ENCODE measurements at places on chromosomes 16 and 17.

- no peak for DNase-seq
Observed at GRCh38 chr17:78159575-78160158, 8.7 kb upstream of the SYNGR2 start.

- DNase-seq = peak; percentile 36
Observed at GRCh38 chr17:76492989-76493501, 8.2 kb downstream of the RHBDF2 start.

DNA sequence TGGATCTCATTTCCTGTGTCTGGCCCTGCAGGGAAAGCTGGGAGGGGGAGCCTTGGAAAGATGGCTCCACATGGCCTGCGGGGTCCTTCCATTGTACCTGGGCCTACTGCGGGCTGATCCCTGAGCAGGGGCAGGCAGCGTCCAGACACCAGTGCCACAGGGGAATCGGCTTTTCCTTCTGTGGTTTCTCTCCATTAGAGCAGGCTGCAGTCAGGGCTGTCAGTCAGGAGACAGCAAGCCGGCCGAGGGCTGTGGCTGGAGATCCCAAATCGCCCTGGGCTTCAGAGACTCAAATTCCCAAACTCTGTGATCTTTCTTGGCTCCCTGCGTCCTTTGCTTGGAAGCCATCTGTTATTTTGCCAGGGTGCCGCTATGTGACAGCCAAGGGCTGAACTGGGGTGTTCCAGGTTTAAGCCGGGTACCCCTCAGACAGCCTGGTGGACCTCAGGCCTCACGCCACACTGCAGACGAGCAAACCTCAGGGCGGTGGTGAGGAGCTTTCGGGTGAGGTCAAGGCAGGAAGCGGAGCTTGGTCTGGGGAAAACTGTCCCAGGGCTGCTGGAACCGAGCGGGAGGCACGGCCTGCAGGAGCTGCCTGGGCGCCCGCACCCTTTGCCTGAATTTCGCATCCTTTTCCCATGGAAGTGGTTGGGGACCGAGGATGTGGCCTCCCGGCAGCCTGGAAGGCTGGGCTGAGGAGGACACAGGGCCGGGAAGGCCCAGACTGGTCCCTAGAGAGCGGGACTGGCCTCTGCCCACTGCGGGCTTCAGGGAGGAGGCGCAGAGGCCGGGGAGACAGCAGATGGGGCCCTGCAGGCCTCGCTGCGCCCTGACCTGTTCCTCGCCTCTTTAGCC, 1.5 kb upstream of the CPNE7 start:
- no peak for DNase-seq

- no peak for DNase-seq
Observed at GRCh38 chr17:43351691-43352090, 47.1 kb upstream of the ARL4D start.

DNA sequence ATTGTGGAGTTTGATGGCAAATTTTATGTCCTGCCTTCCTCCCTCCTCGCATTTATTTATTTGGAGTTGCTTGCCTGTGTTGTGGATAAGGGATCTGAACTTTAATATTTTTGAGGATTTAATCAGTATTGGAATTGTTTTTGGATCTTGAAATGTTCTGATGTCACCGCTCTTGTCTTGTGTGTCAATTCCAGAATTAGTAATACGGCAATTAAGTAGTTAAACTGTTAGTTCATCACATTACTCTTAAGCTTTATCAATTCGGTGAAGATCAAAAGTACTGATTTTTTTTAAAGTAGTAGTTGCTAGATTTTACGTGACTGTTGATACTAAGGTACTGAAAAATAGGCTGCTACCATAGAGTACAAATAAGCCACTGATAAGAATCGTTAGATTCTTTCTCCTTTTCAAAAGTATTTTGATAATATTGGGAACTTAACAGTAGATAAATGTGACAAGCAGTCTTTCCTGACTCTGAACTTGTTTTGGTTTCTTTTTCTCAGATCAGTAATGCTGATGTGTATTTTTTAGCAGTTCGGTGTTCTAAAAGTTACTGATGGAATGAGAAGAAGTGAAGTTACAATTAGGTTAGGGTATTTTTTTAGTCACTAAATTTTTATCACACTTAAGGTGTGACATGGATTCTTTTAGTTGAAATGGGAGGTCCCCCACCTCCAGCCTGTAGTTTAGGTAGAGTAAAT, 2.0 kb downstream of the RBBP6 start:
- no peak for DNase-seq

DNA sequence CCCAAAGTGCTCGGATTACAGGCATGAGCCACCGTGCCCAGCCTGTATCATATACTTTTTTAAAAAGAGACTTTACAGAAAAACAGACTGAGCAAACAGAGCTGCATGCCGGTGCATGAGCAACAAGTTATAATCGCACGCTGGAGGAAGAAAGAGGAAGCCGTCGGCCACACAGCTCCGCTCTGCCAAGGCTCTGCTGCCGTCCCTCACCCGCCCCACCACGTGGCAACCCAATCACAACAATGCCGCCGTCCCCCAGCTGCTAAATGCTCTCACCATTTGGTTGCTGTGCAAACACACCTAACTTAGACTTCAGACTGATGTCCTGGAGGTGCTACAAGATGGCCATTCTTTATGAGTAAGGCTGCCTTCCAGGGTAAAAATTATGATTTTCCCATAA, 83.5 kb downstream of the ADCY9 start:
- DNase-seq = no peak

GRCh38 chr16:66188917-66189725, 177.4 kb upstream of the CDH5 start:
- DNase-seq = no peak

GRCh38 chr16:49660626-49661025, 195.3 kb downstream of the ZNF423 start:
- DNase-seq = no peak

- peak; percentile 63 for DNase-seq
Observed at GRCh38 chr17:6755731-6756184, at the start of gene XAF1. TSS of gene XAF1 (plus strand) at chr17:6756046. CDS start at chr17:6756079, 33 bp downstream.

DNA sequence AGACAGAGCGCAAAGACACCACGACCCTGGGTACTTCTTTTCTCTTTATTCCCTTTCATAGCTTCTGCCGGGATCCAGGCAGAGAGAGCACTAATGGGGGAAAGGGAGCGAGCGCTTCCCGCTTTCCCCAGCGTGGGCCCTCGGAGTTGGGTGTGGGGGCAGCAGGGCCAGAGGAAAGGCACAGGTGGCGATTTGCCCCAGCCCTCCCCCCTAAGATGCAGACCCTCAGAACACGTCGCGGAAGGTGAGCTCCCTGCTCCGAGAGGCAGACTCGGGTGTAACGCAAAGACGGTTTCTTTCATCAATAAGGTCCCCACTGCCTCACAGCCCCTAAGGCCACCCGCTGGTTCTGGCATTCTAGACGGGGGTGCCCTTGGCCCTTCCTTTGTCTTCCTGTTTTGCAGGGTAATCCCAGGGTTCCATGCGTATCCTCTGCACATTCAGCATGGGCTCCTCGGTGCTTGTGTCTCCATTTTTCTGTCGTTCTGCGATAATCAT, 570 bp upstream of the NME3 start:
- no peak for DNase-seq

- no peak for DNase-seq
Observed at GRCh38 chr17:733743-734142, 1.3 kb downstream of the TLCD3A start.

DNA sequence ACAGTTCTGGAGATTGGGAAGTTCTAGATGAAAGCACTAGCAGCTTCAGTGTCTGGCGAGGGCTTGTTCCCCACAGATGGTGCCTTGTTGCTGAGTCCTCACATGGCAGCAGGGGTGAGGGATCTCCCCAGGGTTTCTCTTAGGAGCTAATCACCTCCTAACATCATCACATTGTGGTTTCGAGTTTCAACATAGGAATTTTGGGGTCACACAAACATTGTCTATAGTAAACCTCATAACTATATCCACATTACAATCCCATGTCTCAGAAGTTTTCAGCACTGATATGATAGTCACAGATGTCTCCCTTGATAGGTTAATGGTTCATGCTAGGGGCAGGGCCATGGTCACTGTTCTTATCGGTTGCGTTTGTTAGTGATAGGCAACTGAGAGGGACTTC, 13.8 kb downstream of the CLUAP1 start:
- DNase-seq = no peak

DNA sequence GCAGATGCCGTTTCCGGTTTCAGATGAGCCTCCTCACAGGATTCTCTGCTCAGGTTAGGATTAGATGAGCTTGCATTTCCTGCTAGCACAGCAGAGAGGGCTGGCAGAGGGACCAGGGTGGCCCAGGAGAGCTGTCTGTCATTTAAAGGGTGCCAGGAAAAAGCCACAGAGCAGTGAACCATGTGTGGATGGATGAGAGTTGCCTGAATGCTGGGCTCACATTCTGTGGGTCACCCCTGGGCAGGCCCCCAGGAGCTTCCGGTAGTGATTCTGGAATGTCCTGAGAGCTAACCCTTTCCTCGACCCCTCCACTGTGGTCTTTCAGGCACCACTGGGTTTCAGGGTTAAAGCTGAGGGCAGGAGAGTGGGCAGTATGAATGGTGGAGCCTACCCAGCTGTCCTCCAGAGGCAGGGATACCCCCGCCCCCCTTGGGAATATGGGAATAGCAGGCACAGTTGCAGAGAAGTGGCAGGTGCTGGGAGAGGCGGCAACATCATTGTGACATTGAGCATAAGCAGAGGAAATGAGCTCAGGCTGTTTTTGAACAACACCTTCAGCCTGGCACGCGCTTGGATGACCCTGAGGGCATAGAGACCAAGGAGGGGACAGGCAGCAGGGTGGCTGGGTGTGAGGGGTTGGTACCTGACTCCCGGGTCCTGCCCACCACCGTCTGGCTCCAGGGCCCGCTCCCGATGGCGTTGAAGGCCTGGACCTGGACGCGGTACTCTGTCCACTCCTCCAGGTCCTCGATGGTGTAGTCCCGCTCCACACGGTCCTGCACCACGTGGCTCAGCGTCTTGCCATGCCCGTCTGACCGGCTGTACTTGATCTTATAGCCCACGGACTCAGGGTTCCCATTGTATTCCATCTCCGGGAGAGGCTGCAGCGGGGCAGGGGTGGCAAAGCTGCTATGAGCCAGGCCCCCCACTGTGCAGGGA, 83.0 kb upstream of the CDC42EP4 start:
- DNase-seq = no peak

DNA sequence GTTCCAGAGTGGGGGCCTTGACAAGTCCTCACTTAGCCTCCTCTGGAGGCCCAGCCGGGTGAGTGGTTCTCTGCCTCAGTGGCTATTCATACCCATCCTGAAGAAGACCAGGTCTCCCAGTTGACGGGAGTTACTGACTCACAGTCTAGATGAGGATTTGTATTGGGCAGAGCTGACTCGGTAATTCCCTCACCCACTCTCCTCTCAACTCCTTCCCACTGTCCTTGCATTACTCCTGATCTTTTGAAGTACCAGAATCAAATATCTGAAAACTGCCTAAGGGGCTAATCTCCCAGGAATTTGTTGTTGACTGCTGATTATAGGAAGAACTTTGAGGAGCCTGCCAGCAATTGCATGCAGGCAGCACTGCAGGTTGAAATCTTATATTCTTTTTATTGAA, 14.2 kb downstream of the SAP30BP start:
- no peak for DNase-seq

DNA sequence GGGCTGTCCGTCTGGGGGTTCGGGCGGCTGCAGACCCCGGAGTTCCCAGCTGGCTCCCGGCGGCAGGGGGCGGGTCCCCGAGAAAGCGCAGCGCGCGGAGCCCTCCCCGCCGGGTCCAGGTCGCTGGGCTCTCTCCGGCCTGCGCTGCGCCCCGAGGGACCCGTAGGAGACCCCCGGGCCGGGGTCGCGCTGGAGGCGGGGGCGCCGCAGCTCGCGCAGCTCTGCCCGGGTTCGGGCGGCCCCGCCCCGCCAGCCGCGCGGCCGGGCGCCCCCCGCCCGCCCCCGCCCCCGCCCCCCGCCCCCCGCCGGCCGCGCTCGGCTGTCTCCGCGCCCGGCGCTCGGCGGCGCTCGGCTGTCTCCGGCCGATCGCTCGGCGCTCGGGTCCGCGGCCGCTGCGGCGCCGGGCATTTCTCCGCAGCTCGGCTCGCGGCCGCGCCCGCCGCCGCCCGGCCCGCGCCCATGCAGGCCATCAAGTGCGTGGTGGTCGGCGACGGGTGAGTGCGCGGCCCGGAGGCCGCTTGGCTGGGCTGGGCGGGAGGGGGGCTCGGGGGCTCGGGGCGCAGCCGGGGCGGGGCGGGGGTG, at the start of gene RAC3:
RAC3 (plus strand) TSS at position 376 of the 582 bp plus-strand sequence; CDS start at position 460, 84 bp downstream.
- DNase-seq = no peak

DNA sequence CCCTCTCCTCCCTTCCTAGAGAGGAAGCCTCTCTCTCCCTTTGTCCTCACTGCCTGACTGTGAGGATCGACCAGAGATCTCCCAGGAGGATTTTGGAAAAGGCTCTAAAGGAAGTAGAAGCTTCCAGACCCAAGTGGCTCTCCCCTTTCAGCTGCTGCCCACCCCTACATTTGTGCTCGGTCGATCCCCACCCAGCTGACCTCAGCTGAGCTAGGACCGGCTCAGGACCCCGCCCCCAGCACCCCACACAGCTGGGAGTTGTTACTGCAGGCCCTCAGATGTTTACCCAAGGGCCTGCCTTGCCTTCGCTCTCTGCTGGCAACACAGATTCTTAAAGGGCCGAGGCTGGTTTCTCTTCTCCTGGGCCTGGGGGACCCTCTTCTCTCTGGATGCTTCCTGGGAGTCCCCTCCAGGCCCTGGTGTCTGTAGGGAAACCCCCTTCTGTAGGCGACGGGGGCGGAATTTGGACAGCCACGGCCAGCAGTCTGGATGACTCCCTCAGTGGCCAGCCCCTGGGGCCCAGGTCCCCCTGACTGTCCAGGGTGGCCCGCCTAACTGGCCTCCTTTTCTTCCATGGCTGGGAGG, 26.9 kb upstream of the TIMP2 start:
- DNase-seq = no peak

DNA sequence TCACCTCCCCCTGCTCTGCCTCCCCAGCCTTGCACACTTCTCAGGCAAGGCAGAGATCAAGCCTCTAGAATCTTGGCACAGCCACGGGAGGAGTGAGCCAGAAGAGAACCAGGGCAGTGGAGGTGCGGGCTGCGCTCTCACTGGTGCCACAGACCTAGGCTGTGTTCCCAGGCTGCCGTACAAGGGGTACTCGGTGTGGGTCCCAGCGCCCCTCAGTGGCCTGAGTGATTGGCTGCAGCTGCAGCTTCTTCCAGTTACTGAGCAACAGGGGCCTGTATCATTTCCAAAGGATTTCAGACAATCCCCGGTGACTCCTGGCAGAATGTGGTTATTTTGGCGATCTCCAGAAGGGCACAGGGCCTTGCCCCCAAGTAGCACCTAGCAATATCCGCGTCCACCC, 1852.1 kb downstream of the TP53TG3F start:
- DNase-seq = no peak

- DNase-seq = no peak
Observed at GRCh38 chr16:30533748-30534367, 800 bp downstream of the ZNF747 start.
